ENCODE measurements at places on chromosomes 12 and 14.

DNA sequence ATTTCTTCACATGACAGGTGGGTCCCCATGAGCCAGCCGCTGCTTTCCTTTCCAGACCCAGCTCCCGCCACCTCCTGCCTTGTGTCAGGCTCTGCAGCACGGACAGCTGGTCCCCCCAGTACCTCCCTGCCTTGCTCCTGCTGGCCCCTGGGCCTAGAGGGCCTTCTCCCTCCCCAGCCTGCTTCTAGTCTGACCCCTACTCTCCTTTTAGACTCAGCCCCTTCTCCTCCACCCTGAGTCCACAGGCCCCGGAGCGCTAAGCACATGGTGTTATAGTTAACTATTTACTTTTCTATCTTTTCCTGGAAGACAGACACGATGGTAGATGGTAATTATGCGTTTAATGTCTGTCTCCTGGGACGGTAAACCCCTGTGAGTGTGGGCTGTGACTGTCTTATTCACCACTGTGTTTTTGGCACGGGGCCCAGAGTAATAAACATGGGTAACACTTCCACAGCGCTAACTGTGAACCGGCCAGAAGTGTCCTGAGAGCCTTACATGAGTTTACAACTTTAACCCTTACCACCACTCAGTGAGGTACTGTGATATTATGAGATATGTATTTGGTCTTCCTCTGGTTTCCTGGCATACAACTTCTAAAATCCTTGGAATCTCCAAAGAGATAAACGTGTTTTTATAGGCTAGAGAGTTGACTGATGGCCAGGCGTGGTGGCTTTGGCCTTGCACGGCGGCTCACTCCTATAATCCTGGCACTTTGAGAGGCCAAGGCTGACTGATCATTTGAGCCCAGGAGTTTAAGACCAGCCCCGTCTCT lies 41.2 kb downstream of the DGLUCY start:
- peak; percentile 40 for DNase-seq

- no peak for DNase-seq
These were observed 355.2 kb downstream of the PCNX1 start for GRCh38 chr14:71262441-71262840.

- no peak for DNase-seq
These were observed 457 bp downstream of the SOCS2 start for GRCh38 chr12:93572712-93573551.

DNA sequence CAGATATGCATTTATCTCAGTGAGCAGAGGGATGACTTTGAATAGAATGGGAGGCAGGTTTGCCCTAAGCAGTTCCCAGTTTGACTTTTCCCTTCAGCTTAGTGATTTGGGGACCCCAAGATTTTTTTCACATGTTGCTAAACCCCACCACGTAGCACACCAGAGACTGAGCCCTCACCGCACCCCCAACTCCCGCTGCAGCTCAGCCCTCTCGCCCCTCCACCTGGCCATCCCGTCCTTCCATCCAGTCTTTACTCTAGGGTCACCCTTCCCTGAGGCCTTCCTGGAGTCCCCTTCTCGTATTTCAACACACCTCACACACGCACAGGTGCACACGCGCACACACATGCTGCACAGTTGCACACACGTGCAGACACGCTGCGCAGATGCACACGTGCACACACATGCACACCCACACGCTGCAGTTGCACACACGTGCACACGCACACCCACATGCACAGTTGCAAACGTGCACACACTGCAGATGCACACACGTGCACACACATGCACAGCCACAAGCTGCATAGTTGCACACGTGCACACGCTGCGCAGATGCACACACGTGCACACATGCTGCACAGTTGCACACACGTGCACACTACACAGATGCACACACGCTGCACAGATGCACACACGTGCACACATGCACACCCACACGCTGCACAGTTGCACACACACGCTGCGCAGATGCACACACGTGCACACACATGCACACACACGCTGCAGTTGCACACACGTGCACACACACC lies 30.0 kb downstream of the HSP90AA1 start:
- no peak for DNase-seq

GRCh38 chr12:65501093-65501621 lies 222.7 kb downstream of the MSRB3 start:
- DNase-seq, result no peak

DNA sequence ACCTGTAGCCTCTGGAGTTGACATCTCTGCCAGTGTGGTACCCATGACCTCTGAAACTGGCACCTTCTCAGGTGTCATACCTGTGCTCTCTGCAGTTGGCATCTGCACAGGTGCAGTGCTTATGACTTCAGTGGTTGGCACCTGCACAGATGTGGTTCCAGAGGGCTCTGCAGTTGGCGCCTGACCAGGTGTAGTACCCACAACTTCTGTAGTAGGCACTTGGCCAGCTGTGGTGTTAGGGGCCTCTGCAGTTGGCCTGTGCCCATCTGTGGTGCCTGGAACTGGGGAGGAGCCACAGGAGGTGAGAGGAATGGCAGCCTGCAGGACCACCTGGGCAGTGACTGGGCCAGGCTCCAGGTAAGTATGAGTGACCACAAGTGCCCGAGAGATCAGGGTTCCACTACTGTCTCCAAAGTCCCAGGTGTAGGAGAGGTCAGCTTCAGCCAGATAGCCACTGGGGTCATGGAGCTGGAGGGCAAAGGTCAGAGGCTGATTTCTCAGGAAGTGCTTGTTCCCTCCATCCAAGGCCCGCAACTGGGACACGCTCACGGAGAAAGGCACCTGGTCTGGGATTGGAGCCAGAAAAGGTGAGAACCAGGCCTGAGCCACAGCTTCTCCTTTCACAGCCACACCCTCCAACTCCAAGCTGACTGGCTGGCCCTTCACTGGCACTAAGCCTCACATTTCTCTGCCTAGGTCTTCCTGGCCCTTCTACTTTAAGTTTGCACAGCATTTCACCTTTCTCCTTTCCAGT lies 8.6 kb downstream of the PMEL start:
- no peak for DNase-seq

- DNase-seq, result no peak
These were observed 1092.8 kb upstream of the SEL1L start for GRCh38 chr14:82626156-82627066.

DNA sequence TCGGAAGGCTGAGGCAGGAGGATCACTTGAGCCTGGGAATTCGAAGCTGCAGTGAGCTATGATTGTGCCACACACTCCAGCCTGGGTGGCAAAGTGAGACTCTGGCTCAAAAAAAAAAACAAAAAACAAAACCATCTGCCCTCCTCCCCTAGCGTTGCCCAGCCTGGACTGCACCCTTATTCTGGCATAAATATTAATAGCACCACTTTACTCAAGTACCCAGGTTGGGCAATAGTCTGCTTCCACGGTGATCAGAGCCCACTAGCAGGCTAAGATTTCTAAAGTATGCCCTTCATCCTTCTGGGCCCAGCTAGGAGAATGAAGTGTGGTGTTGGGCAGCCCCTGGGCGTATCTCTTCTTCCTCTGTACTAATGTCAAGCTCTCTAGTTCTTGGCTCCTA lies 33.3 kb downstream of the KCTD10 start:
- DNase-seq, result no peak

DNA sequence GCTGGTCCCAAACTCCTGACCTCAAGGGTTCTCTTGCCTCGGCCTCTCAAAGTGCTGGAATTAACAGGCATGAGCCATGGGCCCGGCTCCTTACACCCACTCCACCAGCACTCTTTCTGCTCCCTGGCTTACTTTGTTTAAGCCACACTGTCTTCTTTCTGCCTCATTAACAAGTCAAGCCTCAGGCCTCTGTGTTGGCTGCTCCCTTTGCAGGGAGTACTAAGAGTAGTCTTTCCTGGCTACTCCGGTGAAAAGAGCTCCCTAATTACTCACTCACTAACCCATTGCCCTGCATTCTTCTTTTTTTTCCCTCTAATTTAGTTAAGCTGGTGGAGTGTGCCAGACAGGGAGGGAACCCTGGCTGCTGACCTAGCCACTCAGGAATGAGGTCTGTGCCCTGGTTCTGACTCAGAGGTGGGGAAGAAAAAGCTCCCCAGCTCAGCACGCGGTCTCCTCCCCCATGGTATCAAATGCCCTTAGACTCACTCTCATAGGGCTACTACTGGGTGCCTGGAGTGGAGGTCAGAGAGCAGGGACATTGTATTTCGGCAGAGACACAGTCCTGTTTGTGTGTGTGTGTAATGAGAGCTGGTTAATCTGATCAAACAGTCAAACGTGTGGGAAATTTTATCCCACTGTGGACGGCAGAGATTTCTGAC lies 19.8 kb downstream of the GALNT6 start:
- peak; percentile 97 for DNase-seq

DNA sequence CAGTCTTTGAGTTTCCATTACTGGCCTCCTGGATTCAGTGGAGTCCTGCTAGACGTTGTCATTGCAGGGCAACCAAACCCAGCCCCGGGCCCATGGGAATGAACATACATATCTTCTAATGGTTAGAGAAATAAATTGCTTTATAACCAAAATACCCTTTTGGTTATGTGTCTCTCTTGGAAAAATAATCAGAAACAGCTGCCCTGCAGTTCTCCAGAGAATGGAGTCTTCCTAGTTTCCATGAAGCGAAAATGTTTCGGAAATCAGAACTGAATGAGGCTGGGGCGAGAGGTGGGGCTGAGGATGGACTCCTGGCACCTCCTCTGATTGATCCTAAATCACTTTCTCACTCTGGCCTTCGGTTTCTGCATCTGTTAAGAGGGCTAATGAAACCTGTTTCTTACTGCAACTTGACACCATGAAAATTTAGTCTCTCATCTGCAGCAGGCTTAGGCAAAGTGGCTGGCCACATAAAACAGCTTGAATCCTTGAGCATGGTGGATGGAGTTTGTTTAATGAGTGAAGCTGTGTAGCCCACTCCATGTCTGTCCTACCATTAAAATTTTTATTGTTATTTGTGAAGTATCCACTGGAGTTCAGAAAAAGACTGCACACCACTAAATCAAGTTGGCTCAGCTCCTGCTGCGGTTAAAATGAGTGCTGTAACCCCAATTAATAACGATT lies 198.9 kb downstream of the CACNA1C start:
- DNase-seq, result no peak

GRCh38 chr12:93137656-93138612 lies 208.8 kb upstream of the EEA1 start:
- DNase-seq, result peak; percentile 88

GRCh38 chr12:65871865-65872645 lies 47.8 kb downstream of the HMGA2 start:
- DNase-seq, result no peak

DNA sequence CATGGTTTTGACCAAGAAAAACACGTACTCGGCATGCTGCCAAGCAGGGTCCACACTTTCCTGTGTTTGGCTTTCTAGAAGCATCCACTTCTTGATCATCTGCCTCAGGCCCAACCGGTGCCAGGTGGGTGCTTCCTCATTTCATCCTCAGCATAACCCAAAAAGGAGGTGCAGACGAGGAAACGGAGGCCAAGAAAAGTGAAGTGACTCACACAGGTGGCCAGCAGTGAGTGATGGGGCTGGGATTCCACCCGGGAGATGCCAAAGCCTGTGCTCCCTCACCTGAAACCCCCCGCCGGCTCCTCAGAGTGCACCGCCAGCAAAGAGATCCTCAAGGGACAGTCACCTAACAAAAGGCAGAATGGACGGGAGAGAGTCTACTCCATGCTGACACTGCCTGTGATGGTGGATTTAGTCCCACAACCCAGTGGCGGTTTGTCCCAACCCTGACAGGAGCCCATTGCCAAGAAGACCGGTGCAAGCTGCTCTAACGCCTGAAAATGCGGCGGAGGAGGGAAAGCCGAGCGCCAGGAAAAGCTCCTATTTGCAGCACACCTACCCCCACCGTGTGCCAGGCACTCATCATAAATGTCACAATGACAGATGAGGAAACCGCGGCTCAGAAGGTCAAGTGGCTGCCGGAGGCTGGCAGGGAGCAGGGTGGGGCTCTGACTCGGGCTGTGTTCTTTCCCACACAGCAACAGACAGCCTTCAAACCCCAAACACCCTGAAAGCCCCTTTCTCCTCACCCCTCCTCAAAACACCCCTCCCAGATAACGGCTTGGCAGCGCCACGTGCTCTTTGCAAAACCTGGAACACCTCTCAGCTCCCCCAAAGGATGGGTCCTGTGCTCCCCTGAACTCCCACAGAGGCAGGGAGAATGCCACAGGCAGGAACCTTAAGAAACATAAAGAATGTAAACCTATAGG lies 18.8 kb downstream of the BCL11B start:
- no peak for DNase-seq

GRCh38 chr14:60095781-60096450 lies 4.2 kb downstream of the PCNX4 start:
- DNase-seq, result peak; percentile 62

DNA sequence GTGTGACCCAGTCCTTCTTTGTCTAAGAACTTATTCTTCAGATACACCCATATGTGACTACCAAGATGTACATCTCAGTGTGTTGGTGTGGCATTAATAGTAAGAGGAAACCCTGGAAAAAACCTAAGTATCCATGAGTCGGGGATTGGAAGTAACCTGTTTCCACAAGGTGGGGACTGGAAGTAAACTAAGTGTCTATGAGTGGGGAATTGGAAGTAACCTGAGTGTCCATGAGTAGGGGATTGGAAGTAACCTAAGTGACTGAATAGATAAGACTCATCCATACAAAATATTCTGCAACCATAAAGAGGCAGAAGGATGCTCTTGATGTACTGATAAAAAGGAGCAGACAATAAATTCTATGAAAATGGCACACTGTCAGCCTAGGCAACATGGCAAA lies 184.7 kb downstream of the PHETA1 start:
- DNase-seq, result no peak

DNA sequence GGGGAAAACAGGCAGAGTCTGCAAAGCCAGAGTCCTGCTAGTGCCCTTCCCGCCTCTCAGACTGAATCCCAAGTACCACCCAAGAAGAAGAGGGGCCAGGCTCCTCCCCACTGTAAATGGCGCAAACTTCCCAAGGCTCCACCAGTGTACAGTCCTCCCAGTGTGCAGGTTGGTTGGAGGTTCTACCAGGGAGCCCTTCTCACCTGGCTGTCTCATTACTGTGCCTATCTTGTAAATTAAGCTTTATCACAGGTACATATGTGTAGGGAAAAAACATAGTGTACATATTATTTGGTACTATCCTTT lies 189.7 kb downstream of the FSCB start:
- DNase-seq, result no peak

DNA sequence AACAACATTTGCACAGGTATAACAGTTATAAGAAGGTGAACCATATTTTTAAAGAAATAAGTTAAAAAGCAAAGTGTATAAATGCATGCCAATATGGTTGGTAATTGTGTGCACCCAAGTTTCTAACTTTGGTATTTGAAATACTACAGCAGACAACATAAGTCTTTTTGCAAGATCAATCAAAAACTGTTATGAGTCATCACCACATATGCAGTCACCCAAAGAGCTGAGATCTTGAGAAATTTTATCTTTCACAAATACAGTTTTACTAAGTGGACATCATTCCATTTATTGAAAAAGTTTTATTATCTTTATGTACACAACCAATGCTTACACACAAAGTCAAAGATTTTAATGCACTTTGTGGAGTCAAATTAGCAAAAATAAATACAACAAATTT lies 7.0 kb upstream of the ACSS3 start:
- no peak for DNase-seq

- no peak for DNase-seq
These were observed 28.6 kb downstream of the PRDM4 start for GRCh38 chr12:107732365-107732764.

- no peak for DNase-seq
These were observed 107.2 kb downstream of the SCAF11 start for GRCh38 chr12:45883187-45883586.

Measured in HFFc6 (cell line).